Chondrocyte (in vitro differentiated cells): ENCODE measurements at places on chromosomes 2 and 18. TPM values are rescaled to one million over a fixed set of nuclear protein-coding genes. Genes with fewer than 3 reads are reported as not detected.

Gene ELOA2
- not detected in 3 replicates for total RNA-seq

Gene STPG4
- 0.25 to 0.58 TPM (median 0.28 TPM) in 3 replicates for total RNA-seq

DNA sequence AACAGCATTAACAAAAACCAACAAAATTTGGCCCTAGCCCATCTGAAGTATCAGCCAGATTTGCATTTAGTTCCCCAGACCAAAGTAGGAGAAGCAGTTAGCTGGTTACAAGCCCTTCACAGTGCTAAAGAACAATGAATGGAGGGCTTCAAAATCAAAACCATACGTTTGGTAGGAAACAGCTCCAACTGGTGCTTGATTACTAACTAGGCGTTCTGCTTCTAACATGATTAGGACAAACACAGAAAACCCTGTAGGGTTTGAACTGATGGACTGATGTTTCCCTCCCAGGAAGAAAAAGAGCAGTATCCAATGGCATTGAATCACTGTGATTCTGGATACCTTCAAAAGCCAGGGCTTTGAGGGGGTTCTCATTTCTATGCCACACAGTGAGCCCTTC lies 20.5 kb upstream of the STAT4 start:
- no peak for DNase-seq

Gene RTP5
- not detected in 3 replicates for total RNA-seq

DNA sequence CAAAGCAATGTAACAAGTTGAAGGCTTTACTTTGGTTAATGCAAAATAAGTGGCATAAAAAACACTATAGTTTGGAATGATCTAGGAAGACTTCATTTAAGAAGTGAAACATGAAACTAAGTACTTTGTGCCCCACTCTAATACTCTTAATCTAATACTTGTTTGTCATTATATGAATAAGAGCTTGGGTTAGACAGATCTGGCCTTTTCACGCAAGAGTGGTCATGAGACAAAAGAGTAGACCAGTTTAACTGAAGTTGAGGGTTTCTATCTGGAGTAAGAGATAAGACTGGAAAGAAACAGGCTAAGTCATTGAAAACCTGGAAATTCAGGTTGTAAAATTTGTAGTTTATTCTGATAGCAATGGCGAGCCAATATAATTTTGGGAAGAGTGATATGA lies 2.8 kb downstream of the SLC30A6 start:
- DNase-seq, result no peak

Gene CDH19
- 1.6 to 4.1 TPM (median 2.0 TPM) in 3 replicates for total RNA-seq

Gene SNORC
- total RNA-seq, result 2.1 to 3.4 TPM (median 2.2 TPM) in 3 replicates

GRCh38 chr2:8552293-8552801 lies 129.5 kb upstream of the ID2 start:
- DNase-seq, result peak; percentile 47

Gene SERPINB4
- total RNA-seq, result not detected in 3 replicates

Gene EFR3B
- total RNA-seq, result 2.1 to 6.1 TPM (median 2.4 TPM) in 3 replicates

DNA sequence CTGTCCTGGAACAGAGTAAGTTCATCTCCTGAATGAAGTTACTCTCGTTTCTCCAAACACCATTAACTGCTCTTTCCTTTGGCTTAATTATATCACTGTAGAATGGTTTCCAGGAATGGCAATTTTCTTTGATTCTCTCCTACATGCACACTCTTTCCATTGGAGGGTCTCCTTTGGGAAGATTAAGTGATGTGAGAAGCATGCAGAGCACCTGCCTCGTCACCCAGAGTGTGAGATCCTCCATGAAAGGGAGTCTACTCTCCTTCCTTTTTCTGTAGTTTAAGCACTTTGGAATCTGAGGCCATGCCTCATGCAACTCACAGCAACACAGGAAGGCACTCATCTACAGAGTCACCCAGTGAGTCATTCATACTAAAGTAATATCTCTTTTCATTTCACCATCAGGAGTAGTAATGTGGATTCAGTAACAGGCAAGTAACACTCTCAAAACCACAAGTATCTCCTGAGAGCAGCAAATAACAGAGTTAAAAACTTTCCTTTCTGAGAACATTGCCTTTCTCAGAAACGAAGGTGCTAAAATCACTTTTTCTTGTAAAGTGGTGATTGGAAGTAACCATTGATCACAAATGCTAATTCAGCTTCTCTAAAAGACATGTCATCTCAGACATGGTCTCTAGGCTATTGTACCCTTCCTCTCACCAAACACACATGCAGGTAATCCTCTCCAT lies 52.8 kb upstream of the IL1RL1 start:
- no peak for DNase-seq

Gene MAPK4
- 0.28 to 0.30 TPM in 2 of 3 replicates, not detected in the other for total RNA-seq

DNA sequence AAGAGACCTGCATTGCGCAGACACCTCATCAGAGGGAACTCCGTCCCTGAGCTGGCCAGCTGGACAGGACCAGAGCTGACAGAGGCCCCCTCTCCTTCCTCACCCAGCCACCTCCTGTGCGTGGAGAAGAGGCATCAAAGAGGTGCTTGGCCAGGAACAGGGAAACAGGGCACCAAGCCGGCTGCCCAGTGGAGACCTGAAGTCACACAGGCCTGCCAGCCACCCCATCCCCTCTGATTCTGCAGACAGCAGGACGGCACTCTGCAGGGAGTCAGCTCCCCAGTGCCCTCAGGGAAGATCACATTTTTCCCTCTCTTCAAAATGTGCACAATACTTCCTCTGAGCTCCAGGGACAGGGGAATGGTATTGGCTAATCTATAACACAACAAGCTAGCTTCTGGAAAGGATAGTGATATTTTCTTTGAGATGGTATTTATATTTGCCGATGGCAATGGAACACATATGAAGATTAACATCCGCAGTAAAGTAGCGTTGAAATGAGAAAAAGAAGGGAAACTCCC lies 30.5 kb downstream of the SLC1A4 start:
- DNase-seq, result no peak

Gene ZNF236
- 14.3 to 20.2 TPM (median 16.1 TPM) in 3 replicates for total RNA-seq

GRCh38 chr2:42421601-42422239 lies 60.7 kb upstream of the COX7A2L start:
- no peak for DNase-seq

Gene FAM228A
- 0.22 to 0.58 TPM (median 0.31 TPM) in 3 replicates for total RNA-seq

- no peak for DNase-seq
Measured at GRCh38 chr18:27863780-27864430, 313.0 kb downstream of the CDH2 start.

GRCh38 chr2:127579231-127579630 lies 43.7 kb downstream of the MYO7B start:
- DNase-seq, result peak; percentile 61

Gene ZAP70
- total RNA-seq, result 0.37 to 0.41 TPM in 2 of 3 replicates, not detected in the other

Gene LIMS4
- 2.2 to 4.2 TPM (median 3.3 TPM) in 3 replicates for total RNA-seq

DNA sequence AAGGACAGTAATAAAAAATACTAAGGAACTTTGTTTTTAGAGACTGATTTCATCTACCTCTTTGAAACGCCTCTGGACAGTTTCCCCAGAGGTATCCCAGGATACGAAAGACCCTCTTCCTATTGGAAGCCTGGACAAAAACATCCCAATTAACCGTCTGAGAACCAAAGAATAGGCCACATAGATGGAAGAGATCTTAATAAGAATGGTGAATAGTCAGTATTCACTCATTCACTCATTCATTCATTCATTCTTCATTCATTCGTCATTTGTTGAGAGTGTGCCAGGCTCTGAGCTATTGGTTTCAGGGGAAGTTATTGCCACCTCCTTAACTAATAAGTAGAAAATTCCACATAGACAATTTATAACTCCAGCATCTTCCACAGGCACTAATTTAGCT lies 73.2 kb upstream of the SP5 start:
- no peak for DNase-seq

DNA sequence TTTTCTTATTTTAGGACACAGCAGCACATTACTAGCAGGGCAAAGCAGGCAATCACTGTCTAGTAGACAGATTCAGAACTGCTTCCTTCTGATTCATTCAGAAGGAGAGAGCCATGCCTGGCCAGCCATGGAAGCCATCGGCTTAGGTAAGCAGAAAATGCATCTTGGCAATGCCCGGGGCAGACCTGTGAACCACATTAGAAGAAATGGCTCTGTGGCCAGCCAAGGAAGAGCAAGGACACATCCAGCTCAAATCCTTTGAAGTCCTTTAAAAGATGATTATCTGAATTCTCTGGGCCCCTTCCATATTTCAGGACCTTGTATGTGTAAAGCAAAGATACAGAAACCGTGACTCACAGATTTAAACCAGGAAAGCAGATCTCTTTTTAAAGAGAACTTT lies 227.4 kb downstream of the PID1 start:
- no peak for DNase-seq

Gene GRP
- not detected in 3 replicates for total RNA-seq

DNA sequence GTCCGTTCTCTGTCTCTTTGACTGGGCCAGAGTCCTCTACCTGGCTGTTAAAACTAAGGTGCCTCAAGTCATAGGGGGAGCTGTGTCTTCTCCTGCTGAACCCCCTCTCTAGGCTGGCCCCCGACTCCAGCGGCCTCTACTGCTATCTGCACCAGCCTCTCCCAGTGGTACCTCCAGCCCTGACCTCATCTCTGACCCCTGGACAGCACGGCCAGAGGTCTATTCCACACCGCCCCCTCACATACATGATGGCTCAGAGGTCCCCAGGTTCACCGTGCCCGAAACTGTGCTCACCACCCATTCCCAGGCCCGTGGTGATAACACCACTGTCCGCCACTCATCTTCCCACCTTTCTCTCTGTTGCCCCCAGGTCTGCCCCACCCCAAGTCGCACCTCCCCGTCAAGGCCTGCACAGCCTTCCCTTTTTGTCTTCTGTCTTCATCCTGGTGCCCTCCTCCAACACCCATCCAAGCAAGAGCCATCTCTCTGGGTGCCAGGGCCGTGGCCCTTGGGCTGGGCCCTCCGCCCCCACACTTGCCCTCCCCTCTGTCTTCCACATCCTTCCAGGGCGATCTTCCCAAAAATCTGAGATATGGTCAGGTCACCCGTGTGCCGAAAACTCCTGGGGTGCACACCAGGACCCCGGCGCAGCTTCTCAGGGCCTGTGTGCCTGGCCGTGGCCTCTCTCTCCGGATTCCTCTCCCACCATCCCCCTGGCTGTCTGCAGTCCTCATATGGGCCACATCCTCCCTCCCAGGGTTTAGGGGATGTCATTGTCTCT lies 134.4 kb upstream of the ID2 start:
- no peak for DNase-seq

- no peak for DNase-seq
Measured at GRCh38 chr2:72713857-72714256, 112.0 kb downstream of the EXOC6B start.

- no peak for DNase-seq
Measured at GRCh38 chr2:39179974-39180960, 59.4 kb upstream of the SOS1 start.

DNA sequence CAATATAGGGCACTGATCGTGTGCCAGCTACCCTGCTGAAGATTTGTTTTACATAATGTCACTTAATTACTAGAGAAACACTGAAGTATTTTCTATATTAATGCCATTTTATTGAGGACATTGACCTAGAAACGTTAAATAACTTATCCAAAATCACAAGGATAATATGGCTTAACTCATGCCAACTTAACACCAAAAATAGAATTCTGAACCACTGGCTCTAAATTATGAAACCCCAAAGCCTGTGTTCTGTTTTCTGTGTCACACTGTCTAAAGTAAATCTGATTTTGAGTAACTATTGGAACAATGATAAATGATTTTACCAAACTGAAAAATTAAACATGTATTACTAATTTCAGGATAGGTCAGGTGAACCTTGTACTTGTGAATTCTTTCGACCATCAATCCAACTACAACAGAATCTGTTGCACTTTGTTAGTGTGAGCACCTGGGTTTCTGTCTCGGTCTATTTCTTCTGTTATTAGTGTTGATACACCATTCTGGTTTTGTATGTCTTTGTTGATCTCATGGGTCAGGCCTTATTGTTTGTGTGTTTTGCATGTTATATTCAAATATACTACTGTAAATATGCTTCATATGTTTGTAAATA lies 48.2 kb upstream of the CCDC141 start:
- no peak for DNase-seq
